Activated CD8-positive, alpha-beta T cell treated with anti-CD3 and anti-CD28 coated beads, Interleukin-2, amount 10 ng/mL, durations not matched to agents 7 days and 5 days (primary cell): ENCODE measurements at places on chromosomes 12 and 14. TPM values are rescaled to one million over a fixed set of nuclear protein-coding genes. Genes with fewer than 3 reads are reported as not detected.
A peak's percentile ranks its signal among the peaks of the same experiment; 100 is the strongest.

KANSL2 gene
- 51.3 TPM for total RNA-seq

PPP1R1A gene
- not detected for total RNA-seq

TSPAN11 gene
- total RNA-seq, result not detected

- peak; percentile 69 for DNase-seq
Measured at GRCh38 chr12:24948757-24949722, at the start of gene BCAT1. BCAT1 (minus strand) TSS chr12:24949101; CDS start chr12:24948932, 169 bp downstream.

DNA sequence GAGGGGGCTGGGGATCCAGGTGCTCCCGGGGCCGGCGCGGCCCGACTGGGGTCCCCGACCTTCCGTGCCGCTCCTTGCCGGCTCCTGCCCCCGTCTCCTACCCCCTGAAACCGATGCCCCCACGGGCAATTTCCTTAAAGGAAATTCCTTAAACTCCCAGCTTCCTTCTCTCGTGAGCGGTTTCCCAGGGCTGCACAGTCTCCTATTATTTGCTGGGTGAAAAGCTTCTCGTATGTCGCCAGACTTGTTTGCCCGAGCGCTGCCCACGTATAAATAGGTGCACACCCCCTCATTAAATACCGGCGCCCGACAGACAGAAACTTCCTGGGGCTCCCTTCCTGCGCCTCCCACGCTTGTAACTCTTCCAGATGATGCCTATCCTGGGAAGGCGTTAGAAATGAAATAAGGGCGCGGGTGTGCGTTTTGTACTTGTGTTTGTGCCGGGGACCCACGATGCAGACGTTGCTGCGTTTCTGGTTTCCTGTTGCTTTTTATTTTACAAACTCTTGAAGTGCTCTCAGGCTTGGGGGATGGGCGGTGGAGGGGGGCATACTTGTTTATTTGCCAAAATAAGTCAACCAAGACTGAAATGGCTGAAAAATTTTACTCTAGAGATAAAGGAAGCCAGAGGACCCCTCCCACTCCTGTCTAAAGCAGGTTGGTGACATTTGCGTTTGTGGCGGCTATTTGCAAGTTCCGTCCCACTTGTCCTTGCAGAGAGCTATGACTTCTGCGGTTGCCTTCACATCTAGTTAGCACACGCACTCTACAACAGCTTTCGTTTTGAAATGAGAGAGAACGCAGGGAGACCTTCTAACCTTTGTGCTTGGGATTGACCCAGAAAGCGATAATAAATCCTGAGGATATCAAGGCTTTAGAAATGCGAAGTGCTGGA is 1.0 kb downstream of the HIP1R start:
- DNase-seq, result peak; percentile 74

GRCh38 chr12:26744697-26745440 is 88.1 kb downstream of the ITPR2 start:
- no peak for DNase-seq

DNA sequence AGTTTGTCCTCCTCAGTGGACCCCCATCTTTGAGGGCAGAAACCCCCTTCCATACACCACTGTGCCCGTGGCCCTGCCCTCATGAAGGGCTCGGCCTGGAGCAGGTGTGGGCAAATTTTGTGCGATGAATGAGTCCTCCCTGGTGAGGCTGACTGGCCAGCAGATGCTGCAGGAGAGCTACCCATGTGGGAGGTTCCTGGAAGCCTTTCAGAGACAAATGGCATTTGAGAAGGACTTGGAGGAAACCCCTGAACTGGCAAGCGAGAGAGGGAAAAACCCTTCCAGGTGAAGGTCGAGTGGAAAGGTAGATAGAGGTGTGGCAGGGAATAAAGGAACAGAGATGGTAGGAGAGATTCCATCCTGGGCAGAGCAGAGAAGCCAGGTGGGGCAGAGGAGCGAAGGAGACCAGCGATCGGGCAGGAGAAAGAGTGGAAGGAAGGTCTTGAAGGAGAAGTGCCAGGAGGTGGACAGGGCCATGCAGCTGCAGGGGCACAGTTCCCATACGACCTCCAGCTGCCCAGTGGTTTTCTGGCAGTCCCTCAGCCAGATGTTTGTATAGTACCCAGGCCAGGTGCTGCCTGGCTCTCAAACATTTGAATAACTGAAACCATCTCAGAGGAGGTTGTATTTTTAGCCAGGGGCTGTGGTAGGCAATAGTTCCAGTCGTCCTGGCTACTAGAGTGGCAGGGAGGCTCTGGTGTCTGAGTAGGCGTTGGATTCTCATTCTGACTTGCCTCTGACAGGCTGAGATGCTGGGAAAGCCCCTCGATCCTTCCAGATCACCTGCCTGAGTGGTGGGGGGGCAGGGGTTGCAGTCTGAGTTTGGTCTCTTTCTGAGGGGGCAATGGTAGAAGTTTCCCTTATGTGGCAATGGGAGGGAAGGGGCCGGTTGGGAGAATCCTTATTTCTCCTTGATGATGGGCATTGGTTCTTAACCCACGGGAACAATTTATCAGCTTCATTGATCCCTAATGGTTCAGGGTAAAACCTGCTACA is 40.1 kb downstream of the FBXL14 start:
- DNase-seq, result no peak

DNA sequence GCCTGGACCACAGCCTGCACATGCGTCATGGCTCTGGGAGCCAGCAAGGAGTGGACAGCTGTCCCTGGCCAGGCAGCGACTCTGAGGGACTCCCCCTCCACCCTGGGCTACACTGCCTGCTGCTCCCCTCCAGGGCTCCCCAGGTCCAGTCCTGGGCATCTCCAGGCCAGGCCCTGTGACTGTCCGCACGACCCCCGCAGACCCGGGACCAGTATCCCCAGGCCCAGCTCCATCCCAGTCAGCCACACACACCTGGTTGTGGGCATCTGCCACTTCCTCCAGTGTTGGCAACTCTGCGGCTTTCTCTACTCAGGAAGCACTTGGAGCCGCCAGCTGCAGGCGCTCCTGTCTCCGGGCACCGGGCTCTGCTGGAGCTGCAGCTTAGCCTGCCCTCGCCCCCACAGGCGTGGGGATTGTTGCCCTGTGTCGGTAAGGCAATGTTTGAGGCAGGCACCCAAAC is 2.4 kb downstream of the ULK1 start:
- no peak for DNase-seq

DNA sequence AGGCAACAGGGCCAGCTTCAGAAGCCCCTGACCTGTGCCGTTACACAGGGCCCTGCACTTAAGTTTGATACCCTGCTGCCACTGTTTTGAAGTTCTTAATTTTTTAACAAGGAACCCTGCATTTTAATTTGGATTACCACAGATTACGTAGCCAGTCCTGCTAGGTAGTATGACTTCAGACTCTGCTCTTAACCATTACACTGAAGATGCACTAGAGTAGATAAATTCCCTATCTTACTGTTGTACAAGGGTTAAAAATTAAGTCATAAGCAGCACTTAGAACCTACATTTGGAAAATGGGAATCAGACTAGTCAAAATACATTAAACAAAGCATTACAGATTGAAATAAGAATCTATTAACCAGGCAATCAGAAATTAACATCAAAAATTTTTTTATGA is 2.3 kb downstream of the GNPNAT1 start:
- DNase-seq, result no peak

DNA sequence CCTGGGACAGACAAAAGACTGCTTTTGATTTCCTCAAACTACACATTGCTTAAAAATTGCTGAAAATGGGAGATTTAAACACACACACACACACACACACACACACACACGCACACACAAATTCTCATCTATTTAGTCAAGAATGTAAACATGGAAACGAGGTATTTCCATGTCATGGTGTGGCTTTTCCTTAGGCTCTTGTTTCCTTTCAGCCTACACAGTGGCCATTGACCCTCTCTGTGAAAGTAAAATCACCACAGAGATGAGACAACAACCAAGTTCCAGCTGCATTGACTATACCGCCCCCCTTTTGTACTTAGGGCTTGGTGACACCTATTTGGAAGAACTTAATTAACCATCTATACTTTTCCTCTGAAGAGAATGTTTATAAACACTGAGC is 41.9 kb downstream of the TTC8 start:
- DNase-seq, result no peak

GRCh38 chr14:20327005-20327869 is 5.8 kb downstream of the CCNB1IP1 start:
- peak; percentile 52 for DNase-seq

DNA sequence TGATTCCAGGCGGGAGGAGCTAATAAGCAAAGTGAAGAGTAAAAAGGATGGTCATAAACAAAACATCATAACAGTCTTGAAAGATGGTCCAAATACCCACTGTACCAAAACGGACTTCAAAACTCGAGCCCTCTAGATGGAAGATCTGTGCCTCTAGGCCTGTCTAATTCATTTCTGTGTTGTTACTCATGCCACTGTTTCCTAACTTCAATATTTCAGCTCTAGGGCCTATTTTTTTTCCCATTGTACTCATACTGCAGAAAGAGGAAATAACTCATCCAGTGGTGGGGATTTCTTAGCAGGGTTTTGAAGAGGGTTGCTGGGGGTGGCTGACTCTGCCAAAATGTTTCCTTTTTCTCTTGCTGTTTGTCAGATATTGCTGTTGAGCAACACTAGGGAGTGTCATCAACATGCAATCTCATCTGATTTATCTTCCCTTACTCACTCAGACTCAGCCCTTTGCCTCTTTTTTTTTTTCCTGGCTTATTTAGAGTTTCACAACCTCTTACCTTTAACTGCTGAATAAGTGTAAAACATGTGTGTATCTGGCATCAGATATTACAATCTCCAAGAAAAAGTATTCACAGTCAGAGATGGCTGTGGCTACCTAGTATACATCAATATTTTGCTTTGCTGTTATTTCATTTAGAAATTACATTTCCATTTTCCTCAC is 189.6 kb downstream of the DUSP6 start:
- DNase-seq, result peak; percentile 48

- DNase-seq, result no peak
Measured at GRCh38 chr12:121217761-121218160, 7.8 kb downstream of the P2RX4 start.
